ENCODE measurements at places on chromosomes 4 and X.

DNA sequence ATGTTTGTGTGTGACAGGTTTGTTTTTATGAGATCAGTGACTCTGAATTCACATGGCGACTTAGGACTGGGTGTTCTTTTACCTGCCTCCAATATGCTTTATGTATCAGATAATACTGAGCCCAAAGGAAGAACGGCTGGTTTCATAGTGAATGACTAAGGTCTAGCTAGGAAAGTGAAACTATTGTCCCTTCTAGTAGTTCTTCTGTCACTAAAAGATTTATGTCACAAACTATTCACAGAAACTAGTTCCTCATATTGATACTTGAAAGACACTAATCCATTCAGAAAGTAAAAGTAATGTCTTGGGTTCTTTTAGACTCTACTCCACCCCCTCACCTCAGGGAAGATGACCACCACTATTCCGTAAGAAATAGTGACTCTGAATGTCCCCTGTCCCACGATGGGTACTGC, 81.7 kb downstream of the EGF start:
- no peak for DNase-seq

DNA sequence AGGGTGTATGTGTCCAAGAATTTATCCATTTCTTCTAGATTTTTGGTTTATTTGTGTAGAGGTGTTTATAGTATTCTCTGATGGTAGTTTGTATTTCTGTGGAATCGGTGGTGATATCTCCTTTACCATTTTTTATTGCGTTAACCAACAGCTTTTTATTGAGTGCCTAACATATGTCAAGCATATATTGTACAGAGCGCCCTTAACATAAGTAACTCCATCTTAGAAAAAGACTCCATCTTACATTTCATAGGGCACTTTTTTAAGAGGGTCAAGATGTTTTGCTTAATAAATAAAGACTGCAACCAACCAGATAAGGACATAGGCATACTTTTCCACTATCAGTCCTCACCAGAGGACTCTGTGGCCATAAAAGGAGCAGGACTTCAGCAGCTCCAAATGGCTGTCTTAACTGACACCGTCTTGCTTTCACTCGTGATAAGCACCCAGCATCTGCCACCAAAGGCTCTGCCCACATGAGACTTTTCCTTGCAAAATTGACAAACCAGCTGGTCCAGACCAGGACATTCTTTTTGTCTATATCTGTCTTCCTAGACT, 75.0 kb downstream of the HS6ST2 start:
- no peak for DNase-seq

- no peak for DNase-seq
Measured at GRCh38 chrX:13761606-13762414, 27.3 kb downstream of the OFD1 start.

DNA sequence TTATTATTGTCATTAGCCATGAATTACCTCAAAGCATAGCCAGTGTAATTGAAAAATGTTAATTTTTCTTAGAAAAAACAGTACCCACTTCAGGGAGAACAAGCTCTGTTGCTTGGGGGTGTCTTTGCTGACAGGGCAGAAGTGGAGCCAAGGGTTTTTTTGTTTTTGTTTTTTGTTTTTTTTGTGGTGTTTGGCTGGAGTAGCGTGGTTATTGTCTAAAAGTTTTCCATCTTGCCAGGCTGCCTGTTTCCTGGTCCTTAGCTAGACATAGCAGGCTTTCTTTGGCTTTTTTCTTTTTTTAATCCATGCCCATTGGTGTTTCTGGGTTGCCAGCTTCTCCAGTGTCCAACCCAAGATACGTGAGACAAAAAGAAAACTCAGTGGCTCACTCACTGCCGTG, 61.5 kb downstream of the CASP3 start:
- peak; percentile 60 for DNase-seq

DNA sequence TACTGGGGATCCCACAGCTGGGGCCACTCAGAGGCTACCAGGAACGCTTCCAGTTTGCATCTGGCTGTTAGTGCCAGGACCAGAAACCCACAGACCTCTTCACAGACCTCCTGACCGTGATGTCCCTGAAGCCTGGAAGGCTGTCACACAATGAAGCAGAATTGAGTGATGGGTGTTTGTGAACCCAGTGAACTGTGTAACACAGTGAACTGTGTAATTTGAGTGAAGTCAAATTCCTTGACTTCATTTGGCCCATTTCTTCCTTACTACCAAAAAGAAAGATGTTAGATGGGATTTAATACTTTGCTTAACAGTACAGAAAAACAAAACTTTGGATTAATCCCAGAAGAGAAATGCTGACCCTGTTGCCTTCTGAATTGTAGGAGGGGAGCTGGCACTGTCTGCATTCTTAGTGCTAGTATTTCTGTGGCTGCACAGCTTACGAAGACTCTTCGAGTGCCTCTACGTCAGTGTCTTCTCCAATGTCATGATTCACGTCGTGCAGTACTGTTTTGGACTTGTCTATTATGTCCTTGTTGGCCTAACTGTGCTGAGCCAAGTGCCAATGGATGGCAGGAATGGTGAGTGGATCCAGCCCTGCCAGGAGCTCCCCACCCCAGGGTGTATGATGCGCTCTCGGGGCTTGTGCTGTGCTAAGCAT, 17.8 kb downstream of the SRD5A3 start:
- no peak for DNase-seq

GRCh38 chr4:15245006-15245530, 182.8 kb upstream of the C1QTNF7 start:
- no peak for DNase-seq

GRCh38 chr4:6107114-6107791, 89.0 kb upstream of the C4orf50 start:
- no peak for DNase-seq

- no peak for DNase-seq
Measured at GRCh38 chrX:15016051-15016450, 142.8 kb downstream of the MOSPD2 start.

DNA sequence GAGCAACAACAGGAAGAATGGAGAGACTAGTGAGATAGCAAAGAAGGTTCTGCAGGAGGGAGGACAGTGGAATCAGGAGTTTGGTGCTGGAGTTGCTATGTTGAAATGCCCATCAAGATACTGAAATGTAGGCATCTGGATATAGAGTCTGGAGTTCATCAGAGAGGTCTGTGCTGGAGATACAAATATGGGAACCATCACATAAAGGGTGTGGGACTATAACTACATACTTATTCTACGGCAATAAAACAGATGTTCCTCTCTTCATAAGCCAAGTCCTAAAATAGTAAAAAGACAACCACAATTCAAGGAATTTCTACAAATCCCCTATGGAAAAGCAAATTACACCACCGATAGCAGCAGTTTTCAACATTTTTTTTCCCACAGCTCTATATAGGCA, 1.6 kb downstream of the MED14 start:
- no peak for DNase-seq

DNA sequence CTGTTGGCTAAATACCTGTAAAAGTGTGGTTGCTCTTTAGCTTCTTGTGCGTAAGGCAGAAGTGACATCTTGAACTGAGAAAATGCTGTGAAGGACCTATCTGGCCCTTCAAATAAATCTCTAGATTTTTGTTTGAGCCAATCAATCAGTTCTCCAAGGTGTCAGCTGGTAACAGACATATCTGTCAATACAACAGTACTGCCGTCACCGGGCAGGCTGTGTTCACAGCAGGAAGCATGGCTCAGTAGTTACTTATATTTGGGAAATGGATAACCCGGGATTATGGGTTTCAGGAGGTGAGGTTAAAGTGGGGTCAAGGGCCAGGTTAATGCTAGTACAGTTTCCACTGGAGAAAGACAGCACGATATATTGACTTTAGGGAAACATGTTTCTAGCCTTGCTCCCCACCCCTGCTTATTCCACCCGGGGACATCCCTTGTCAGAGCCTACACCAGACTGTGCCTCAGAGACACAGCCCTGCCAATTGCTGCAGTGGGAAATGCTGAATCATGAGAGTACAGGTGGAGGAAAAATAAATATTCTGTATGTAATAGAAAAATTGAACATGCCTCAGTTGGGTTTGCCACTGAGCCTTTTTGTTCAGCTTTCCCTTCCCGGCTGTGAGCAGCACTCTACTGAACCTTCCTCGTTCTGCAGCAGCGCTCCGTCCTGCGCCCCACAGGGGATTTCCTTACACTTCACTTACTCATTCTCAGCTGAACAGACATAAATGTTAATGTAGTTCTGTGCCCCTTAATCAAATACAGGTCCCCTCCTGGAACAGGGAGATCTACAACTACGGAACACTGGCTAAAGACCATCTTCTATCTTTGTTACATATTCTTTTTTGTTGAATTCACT, 121.1 kb downstream of the MGST2 start:
- no peak for DNase-seq

- no peak for DNase-seq
Measured at GRCh38 chrX:50609796-50610195, 139.2 kb upstream of the DGKK start.

DNA sequence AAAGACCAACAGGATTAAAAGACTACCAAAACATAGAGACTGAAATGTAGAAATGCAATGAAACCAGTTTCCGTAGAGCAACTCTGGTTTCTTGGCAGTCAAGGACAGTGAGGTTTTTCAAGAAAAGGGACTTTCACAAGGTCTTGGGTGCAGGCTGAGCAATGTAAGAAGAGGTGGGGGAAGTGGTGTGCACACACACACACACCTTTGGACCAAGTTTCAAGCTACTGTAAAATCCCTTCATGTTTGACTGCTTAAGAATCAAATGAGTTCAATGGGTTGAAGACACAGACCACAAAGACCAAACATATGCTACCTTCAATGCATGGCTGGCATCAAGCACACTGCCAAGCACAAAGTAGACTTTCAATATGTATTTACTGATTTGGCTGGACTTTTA, 17.8 kb upstream of the MCF2 start:
- no peak for DNase-seq

GRCh38 chrX:69503228-69503781, 821 bp upstream of the NALF2 start:
- DNase-seq = peak; percentile 79

DNA sequence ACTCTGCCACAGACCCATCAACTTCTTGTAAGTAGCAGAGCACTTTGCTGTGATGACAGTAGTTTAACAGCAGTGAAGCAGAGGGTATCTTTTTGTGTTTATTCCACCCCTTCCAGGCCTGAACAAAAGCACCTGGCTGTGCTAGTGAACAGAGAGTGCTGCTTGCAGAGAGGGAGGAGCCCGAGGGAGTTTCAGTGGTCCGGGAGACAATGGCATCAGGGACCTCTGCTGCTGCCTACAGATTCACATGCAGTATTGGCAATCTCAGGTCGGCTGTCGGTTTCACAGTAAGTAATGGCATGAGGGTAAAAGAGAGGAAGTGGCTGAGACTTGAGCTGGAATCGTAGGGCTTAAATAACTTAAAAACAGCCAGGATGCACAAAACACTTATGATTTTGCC, 755.8 kb downstream of the RPA4 start:
- no peak for DNase-seq

- DNase-seq = no peak
Measured at GRCh38 chr4:18250564-18250963, 229.0 kb upstream of the LCORL start.

DNA sequence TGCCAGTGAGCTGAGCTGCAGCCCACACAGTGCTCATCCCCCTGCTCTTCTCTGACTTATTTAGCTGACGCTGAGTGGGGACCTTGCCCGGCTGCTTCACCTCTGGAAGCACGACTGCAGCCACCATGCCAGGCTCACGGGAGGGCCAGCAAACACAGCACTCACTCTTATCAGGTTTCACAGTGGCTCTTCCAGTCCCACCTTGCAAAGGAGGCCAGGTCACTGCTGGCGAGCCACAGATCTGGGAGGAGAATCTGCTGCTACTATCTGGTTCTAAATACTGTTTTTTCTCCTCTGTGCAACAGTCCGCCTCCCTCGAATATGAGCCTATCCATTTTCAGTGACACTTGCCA, 6.7 kb upstream of the SPON2 start:
- no peak for DNase-seq

DNA sequence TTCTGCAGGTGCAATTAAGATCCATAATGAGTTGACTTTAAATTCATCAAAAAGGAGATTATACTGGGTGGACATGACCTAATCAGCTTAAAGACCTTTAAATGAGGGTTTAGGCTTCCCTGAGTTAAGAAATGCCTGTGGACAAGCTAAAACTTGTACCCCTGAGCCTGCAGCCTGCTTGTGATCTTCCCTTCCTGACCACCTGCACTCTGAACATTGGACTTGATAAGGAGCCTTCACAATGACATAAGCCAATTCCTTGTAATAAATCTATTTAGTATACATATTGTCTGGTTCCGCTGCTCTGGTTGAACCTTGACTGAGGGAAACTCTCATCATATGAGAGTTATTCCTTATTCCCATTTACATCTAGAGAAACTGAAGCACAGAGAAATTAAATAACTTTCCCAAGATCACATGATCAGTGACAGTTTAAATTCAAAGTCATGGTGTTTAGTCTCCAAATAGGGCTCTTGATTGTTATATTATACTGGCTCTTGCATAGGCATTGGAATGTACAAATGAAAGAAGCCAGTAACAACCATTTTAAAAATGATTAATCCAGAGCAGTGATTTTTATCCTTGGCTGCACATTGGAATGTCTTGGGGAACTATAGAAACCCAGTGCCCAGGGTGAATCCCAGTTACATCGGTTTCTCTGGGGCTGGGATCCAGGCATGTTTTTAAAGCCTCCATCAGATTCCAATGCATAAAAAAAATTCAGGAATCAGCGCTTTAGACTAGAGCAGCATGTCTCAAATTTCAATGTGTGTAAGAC, 136.1 kb downstream of the MSL3 start:
- DNase-seq = no peak

- DNase-seq = no peak
Measured at GRCh38 chrX:79159800-79160199, 15.3 kb downstream of the GPR174 start.

DNA sequence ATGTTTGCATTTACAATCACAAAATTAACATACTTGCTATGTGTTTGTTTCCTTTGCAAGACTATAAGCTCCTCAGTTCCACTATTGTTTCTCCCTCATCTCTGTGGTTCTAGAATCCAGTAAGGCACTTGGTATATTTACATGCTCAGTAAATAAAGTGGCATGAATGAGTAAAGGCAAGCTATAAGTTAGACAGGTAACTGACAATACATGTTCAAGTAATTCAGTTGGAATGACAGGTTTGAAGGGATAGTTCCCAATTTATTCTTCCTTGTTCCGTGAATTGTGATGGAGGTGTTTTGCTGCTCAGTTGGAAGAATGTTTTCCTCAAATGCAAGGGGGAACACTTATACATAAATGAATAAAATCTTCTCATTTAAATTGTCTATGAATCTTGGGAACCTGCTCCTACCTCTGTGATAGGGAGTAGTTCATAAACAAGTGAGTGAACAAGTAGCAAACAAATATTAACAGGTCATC, 54.1 kb upstream of the DHX15 start:
- no peak for DNase-seq

GRCh38 chrX:40671126-40671525, 23.8 kb upstream of the CXorf38 start:
- no peak for DNase-seq

DNA sequence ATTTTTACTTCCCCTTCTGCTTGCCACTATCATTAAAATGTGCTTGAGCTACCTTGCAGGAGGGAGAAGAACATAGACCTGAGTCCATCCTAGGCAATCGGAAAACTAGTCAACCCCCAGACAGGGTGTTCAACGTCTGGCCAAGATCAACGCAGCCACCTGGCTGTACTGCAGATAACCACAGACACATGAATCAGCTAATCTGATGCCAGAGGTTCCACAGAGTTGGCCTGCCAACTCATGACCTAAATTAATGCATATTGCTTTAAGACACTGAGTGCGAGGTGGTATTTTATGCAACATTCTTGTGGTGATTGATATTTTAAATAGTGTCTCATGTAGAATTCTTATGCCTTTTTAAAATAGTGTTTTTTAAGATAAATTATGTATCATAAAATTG, 1283.8 kb upstream of the PABPC4L start:
- DNase-seq = no peak

GRCh38 chr4:113020966-113021365, 28.5 kb upstream of the ANK2 start:
- peak; percentile 36 for DNase-seq

All from brain (organoid and tissue), 16 donors.